ENCODE measurements at places on chromosomes 6 and 20. TPM values are rescaled to one million over a fixed set of nuclear protein-coding genes. Genes with fewer than 3 reads are reported as not detected.

- no peak for DNase-seq
Measured at GRCh38 chr6:6590530-6590929, 2.0 kb downstream of the LY86 start.

DNA sequence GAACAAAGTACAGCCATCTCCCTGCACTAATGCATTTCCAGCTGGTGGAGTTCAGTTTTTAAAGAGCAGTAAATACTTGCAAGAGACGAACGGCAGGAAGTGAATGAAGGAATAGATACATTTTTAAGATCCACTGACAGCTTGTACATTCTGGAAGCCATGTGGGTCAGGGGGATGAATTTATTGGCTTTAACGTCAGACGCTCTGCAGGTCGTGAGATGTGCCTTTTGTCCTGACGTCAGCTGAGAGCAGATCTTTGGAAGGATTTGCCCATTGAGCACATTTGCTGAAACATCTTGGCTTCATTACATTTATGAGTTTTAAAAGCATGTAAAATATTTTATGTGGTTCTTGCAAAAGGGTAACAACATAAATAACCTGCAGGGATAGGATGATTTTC, 29.5 kb upstream of the SALL4 start:
- no peak for DNase-seq

DNA sequence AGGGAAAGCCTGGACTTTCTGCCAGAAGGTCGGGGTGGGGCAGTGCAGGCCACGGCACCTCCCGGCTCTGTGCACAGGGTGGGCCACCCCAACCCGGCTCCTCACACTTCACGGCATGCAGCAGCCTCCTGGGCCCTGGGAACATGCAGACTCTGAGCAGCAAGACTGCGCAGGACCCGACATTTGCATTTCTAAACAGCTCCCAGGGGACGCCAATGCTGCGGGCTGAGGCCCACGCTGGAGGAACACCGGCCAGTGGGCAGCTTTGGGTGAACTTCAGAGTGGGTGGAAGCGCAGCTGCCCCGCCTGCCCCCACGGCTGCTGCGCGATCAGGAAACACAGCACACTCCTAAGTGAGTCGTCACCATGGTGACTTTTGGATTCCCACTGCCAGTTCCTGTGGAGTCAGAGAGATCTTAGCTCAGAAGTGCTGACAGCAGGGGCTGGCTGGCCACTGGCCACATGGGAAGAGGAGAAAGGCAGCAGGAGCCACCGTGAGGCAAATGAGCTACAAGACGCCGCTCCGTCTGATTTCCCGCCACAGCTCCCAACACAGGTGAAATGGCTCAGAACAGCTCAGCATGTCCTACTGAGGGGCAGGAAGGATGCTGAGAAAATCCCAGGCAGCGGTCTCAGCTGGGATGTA, 52.1 kb downstream of the RNASET2 start:
- peak; percentile 35 for DNase-seq

GRCh38 chr6:163705923-163706322, 291.4 kb downstream of the QKI start:
- DNase-seq, result no peak

- no peak for DNase-seq
Measured at GRCh38 chr6:136955123-136955522, 33.0 kb downstream of the SLC35D3 start.

DNA sequence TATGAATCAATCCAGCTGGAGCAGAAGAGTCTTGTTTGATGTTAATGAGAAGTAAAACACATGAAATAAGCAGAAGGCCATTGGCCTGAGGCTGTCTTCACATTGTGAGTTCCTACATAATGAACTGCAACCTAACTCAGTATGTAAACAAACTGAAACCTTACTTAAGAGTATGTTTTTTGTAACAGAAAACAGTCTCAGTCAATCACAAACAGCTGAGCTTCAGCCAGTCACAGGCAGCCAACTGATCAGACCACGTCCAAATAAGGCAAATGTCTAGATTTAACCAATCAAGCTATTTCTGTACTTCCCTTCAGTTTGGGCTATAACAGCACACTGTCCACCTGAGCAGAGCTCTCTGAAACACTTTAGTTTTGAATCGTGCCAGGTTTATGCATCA, 234.7 kb downstream of the TRDN start:
- DNase-seq, result no peak

GRCh38 chr6:129795261-129795660, 65.9 kb downstream of the TMEM244 start:
- no peak for DNase-seq

GRCh38 chr6:27374824-27375612, 13.5 kb upstream of the ZNF391 start:
- DNase-seq, result peak; percentile 51

GRCh38 chr6:15044146-15044882, 201.6 kb upstream of the JARID2 start:
- no peak for DNase-seq

- no peak for DNase-seq
Measured at GRCh38 chr6:167422934-167423333, 98.0 kb downstream of the TTLL2 start.

GRCh38 chr6:6287415-6287814, 33.0 kb downstream of the F13A1 start:
- DNase-seq, result no peak

DNA sequence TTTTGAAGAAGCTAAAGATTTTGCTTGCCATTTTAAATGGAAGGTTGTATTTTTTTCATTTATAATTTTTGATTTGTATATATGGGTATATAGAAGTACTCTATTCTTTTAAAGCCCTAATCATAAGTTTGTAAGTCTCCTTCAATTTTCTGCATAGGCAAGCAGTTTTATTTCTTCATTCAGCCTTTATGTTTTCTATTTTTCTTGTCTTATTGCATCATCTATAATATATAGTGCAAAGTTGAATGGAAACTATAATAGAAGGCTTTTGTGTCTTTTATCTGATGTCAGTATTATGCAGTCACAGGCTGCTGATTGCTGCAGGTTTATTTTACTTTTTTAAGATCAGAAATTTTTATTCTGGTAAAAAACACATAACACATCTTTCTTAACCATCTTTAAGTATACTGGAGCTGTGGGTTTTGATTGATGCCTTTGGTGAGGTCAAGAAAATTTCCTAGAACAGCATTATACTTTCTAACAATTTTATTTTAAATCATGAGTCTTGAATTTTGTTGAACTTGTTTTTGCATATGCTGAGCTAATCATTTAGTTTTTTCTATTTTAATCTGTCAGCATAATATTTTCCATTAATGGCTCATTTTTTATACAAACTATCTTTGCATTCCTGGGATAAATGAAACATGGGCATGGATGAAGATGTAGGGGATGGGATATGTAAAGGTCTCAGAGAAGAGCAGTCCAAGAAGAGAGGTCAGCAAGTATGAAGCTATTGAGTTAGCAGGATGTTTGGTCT, 366.7 kb upstream of the MAP3K7 start:
- no peak for DNase-seq

- no peak for DNase-seq
Measured at GRCh38 chr6:36848658-36849441, 9.6 kb upstream of the CPNE5 start.

DNA sequence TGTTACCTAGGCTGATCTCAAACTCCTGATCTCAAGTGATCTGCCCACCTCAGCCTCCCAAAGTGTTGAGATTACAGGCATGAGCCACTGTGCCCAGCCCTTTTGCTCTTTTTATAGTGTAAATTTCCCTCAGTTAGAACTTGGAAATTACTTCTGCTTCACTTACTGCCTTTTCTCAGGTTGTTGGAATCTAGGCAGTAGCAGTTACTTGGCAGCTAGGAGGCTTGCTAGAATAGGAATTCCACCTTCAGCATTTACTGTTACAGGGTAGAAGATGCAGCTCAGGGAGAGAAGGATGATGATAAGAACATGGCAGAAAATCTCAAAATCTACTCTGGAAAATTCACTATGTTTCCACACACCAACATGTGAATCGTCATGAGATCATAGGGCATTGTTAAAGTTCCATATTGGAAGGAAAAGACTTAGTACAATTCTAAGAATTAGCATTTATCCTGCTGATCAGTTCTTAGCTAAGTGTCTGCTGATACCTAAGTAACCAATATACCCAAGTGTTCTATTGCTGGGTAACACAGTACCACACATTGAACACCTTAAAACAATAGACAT, 182.2 kb downstream of the SLC16A10 start:
- no peak for DNase-seq

DNA sequence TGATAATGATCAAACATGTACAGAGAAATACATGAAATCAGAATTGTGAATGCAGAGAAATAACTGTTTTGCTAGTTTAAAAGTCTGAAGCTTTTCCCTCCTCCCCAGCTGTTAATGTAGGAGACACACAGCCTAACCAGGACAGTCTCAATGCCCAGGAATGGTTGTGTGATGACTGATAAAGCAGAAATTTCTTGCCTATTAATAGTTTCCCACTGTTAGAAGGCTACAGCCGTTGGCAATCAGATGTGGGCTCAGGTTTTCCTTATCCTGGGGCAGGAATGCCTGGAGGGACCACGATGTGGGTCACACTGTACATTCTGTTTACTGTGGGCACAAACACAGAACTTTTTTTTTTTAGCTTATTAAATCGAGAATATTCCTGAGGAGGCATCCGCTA, 1.9 kb downstream of the PPP1R3D start:
- no peak for DNase-seq

GRCh38 chr20:34512266-34512954, 3.8 kb upstream of the DYNLRB1 start:
- peak; percentile 25 for DNase-seq

DNA sequence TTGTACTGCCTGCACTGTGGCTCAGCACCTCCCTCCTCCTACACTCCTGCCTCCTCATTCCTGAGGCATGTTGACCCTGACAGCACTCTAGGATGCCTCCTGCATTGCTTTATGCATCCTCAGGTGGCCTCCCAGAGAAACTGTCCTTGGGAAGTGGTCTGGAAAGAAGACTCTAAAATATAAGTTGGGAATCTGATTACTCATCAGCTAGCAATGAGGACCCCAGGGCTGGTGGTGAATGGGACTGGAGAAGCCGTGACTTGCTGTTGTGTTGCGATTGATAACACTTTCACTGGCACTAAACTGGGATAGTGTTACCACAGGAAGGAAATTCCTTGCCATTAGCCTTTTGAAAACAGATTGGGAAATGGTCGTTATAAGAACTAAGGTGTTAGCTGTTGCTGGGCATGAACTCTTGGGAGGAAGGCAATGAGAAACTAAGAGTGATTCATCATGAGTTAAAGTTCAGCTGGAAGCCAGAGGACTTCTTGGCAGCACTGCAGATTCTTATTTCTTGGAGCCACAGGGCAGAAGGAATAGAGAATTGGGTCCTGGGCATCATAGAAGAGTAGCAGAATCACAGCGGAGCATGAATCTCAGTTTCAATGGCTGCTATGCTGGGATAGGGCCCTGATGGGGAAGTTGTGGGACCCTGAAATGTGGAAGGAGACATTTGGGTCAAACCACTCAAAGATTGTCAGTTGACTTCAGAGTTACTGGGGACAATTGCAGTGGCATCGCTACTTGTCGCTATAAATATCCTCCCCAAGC, 10.1 kb upstream of the SIRPD start:
- DNase-seq, result peak; percentile 93

DNA sequence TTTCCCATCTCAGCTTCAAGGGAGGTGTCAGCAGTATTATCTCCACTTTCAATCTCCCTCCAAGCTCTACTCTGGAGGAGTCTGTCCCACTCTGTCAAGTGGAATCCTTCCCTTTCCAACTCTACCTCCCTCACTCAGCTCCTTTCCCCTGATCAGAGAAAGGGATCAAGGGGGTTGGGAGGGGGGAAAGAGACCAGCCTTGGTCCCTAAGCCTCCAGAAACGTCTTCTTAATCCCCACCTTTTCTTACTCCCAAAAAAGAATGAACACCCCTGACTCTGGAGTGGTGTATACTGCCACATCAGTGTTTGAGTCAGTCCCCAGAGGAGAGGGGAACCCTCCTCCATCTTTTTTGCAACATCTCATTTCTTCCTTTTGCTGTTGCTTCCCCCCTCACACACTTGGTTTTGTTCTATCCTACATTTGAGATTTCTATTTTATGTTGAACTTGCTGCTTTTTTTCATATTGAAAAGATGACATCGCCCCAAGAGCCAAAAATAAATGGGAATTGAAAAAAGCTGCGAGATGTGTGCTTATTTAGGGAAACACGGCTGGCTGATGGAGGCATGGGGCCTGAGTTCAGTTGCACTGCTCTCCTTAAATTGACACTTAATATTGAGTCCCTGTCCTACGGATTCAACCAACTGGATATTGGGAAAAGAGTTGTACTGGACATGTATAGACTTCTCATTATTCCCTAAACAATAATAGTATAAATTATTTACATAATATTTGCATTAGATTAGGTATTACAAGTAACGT, 4.9 kb downstream of the TUBB start:
- DNase-seq, result no peak

DNA sequence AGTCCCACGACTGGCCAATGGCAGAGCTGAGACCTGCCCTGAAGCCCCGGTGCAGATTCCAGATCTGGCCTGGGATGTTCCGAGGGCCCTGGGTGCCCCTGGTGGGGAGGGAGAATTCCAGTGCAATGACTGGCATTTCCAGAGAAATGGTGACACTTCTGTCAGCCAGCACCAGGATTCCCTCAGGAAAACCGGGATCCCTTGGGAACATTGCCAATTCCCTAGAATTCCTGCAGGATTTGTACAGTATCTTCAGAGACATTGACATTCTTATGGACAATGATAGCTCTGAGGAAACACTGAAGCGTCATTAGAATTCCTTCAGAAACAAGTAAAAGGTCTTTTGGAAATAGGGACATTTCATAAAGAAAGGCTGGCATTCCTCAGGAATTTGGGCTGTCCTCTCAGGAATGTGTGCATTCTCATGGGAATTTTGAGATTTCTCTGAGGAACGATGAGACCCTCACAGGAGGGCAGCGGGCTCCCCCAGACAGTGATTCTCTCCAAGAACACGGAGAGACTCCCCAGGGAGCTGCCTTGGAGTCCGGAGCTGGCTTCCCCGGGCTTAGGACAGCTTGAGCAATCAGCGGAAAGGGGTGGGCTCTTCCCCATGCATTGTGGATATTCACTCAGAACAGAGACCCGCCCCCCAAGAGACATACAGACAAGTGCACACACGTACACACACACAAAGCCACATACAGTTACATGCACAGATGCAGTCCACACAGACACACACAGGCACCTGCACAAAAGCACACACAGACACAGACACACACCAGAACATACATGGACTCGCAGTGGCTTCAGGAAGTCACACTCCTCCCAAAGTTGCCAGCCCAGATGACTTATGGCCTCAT, 35.2 kb upstream of the BPIFA2 start:
- DNase-seq, result no peak

DNA sequence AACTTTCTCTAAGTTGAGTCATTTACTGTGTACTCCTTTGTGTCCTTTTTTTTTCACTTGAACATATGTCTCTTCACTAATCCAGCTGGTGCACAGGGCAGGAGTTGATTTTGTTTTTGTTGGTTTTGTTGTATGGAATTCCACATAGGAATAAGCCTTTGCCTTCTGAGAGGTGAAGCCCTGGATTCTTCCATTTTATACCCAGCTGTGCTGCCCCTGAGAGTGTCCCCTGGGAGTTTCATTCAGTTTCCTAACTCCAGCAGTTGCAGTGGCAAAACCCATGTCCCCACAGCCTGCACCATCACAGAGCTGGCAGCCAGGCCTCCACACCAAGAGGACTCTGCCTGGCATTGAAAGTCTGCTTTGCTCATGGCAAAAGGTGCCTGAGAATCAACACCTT, 107.3 kb upstream of the SYNDIG1 start:
- DNase-seq, result no peak

SRMS gene
- total RNA-seq, result not detected

SLC17A4 gene
- total RNA-seq, result not detected

HAO1 gene
- not detected for total RNA-seq

HECA gene
- total RNA-seq, result 44.6 TPM

DDRGK1 gene
- 53.1 TPM for total RNA-seq

SLC32A1 gene
- total RNA-seq, result not detected

RIMS4 gene
- total RNA-seq, result not detected

PPP1R11 gene
- 15.0 TPM for total RNA-seq

PTCHD4 gene
- 6.1 TPM for total RNA-seq

TBXT gene
- not detected for total RNA-seq

TCF21 gene
- total RNA-seq, result not detected

Measured in dermis blood vessel endothelial cell (primary cell).